ENCODE measurements at places on chromosomes 5 and 9. TPM values are rescaled to one million over a fixed set of nuclear protein-coding genes. Genes with fewer than 3 reads are reported as not detected.

GRCh38 chr9:3656224-3656623 lies 130.4 kb upstream of the RFX3 start:
- DNase-seq = no peak

DNA sequence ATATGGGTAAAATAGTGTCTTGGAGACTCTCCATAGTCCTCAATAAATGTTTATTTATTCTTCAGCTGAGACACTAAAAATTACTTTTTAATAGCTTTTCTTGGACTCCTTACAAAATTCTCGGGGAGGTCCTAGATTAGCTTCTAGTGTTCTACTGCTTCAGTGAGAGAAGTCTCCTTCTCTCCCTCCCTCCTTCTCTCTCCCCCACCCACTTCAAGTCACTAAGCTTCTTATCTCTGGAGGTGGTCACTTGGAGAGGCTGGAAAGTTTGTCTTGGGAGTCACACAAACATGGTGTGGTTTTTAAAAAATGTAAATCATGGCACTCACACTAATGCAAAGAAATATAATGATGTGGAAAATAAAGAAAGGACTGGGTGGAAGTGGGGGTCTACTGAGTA lies 64.1 kb downstream of the SEMA6A start:
- DNase-seq = no peak

- no peak for DNase-seq
Observed at GRCh38 chr9:94761481-94761880, 35.0 kb downstream of the AOPEP start.

DNA sequence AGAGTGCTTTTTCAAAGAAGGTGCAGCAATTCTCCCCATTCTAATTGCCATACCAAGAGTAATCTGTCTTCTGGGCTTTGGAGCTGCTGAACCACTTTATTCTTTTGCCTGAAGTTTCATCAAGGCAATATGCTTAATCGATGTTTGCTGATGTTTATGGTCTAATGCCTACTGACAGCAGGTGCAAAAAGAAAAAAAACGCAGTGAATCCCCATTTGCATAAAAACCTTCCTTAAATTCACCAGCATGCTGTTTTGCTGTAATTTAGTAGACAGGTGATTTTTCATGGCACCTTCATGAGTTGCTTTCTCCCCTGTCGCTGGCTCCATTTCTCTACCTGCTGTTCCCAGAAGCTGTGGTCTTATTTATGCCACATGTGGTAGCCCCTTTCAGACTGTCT lies 83.1 kb upstream of the MAST4 start:
- DNase-seq = no peak

- DNase-seq = peak; percentile 71
Observed at GRCh38 chr9:128552744-128553440, 505 bp downstream of the SPTAN1 start.

DNA sequence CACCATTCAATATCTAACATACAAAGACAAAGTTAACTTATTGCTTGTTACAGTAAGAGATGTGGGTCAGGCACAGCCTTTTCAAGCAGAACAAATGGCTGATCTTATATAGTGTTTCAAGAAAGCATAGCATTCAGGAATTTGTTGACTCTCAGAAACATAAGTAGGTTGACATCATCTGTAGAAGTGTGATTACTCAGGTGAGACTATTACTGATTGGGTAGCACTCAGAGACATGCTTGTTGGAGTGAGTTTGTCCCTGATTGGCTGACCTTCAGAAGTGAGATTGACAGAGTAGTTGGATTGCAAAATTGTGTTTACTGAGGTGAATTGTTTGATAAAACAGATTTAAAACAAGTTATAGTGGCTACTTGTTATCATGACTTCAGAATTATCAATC lies 30.7 kb upstream of the TNPO1 start:
- DNase-seq = no peak

- DNase-seq = no peak
Observed at GRCh38 chr9:642014-642413, 199.5 kb upstream of the DMRT1 start.

- DNase-seq = no peak
Observed at GRCh38 chr5:115262011-115262320, 711 bp downstream of the PGGT1B start.

- no peak for DNase-seq
Observed at GRCh38 chr9:3648266-3648665, 122.5 kb upstream of the RFX3 start.

GRCh38 chr5:10863763-10864383 lies 102.8 kb upstream of the DAP start:
- DNase-seq = no peak

DNA sequence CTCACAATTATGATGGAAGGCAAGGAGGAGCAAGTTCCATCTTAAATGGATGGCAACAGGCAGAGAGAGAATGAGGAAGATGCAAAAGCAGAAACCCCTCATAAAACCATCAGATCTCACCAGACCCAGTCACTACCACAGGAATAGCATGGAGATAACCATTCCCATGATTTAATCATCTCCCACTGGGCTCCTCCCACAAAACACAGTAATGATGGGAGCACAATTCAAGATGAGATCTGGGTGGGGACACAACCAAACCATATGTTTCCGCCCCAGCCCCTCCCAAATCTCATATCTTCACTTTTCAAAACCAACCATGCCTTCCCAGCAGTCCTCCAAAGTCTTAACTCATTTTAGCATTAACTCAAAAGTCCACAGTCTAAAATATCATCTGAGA lies 304.0 kb downstream of the TUSC1 start:
- DNase-seq = no peak

- DNase-seq = no peak
Observed at GRCh38 chr9:98736226-98736625, 27.5 kb upstream of the GABBR2 start.

- DNase-seq = no peak
Observed at GRCh38 chr5:99639905-99640304, 711.1 kb upstream of the CHD1 start.

CCNJL gene
- polyA plus RNA-seq = 8.6 TPM
